ENCODE measurements at places on chromosomes 12 and 14.
A peak's percentile ranks its signal among the peaks of the same experiment; 100 is the strongest.

DNA sequence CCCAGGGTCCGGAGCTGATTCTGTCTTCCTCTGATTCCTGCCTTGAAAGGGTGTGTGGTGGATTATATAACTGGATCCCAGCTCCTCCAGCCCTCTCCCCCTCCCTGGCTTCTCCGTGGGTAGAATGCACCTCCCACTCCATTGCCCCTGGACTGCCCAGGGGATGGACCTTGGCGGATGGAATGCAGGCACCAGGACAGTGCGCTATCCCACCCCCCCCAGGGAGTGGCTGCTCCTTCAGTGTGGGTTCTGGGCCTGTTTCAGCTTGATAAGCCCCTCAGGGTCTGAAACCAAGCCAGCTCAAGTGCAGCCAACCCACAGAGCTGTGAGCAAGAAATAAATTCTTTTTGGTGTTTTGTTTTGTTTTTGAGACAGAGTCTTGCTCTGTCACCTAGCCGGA is 112.4 kb upstream of the TMEM132D start:
- DNase-seq, result no peak

- no peak for DNase-seq
Observed at GRCh38 chr12:9796971-9797370, 30.3 kb upstream of the KLRF1 start.

DNA sequence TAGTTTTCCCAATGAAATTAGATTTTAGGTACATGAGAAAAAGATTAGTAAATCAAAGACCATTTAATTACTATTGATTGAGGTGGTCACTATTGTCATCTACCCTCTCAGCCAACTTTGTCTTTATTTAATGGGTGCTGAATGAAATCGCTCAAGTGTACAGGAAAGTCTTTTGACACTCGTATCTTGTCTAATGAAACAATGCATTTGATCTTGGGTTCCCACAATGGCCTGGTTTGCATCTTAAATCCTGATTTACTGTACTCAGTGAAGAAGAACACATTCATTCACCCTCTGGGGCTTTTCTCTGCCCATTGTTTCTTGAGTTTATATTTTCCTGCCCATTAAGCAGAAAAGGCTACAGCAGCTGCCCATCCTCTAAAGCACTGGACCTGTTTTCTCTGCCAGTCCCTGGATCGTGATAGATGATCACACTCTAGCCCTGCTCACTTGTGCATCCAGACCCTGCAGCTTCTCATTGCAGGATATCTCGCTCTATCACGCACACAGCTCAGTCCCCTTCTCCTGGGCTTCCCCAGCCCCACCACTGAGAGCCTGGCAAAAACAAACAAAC is 1369.3 kb downstream of the AACS start:
- no peak for DNase-seq

DNA sequence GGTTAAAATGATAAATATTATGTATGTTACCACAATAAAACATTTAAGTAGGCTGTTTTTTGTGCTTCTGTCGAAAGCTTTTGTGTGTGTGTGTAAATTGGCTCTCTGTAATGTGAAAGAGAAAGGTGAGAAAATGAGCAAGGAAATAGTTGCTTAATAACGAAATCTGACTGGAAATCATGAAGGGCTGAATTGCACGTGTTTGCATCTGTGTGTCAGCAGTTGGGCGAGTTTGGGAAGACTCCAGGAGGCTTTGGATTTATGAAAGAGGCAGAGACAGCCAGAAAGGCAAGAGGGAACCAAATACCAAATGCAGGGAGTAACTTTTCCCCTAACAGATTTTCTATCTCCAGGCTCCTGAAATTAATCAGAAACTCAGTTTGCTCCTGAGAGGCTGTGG is 47.2 kb upstream of the PLEKHG3 start:
- DNase-seq, result no peak

GRCh38 chr14:92503756-92504491 is 9.7 kb upstream of the RIN3 start:
- no peak for DNase-seq

GRCh38 chr12:39692258-39692853 is 72.8 kb upstream of the ABCD2 start:
- DNase-seq, result no peak

DNA sequence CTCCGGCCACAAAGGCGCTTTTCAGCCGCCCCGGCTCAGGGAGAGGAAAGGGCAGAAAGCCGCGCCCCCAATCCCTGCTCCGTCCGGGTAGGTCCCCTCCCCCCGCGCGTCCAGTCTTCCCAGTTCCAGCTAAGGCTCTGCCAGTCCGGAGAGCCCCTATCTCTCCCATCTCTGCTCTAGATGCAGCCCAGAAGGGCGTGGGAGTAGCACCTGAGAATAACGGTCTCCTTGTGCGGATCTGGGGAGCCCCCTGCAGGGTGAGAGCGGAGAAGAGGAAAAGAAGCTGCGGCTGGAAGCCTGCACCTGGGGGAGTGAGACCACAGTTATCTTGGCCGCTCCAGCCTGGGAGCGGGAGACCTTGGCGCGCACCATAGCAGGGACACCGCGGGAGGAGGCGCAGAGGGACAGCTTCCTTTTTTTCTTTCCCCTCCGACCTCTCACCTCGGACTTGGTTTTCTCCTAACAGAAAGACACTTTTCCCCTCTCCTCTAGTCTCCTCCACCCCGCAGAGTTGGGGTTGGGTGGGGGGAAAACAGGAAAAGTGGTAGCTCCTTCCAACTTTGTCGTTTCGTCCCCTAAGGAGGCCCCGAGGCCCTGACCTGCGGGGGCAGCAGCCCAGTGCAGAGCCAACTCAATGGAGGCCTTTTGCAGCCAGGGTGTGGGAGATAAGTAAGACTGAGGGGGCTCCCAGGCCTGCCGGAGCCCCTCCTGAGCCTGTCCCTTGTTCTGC is 2.4 kb downstream of the DHH start:
- peak; percentile 56 for DNase-seq

- no peak for DNase-seq
Observed at GRCh38 chr12:1607940-1608712, 13.7 kb upstream of the FBXL14 start.

- no peak for DNase-seq
Observed at GRCh38 chr12:10012630-10013330, 2.4 kb downstream of the CLEC12B start.

DNA sequence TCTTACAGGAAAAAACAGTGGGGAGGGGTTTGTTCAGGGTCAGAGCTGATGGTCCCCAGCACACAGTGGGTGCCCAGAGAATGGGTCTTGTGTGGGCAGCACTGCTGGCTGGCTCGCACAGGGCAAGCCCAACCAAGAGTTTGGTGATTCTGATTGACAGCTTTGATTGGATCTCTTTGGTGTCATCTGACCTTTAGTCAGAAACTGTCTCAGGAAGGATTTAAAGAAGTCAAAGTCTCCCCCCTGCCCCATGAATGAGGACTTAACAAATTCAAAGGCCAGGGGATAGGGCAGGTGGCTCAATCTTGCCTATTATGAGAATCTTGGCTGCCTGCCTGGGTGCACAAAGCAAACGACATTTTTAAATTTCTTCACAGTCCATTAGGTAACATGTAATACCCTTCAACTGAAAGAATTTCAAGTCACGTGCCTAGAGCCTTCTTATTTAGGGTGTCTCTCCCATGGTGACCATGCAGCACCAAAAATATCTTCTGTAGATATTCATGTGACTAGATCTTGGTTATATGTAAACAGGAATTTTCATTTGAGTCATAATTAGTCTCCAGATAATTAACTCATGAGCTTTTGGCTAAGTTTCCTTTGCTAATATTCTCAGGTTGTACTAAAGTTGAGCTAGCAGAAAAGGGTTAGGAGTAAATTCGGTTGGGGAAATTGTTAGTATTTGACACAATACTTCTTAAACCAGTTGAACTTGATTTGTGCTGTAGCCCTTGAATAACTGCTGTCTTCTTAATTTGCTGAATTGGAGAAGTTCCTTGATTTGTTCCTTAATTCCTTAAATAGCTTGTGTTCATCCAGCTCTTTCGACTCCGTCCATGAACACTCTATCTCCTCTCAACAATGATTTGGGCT is 54.5 kb upstream of the HECTD1 start:
- no peak for DNase-seq

GRCh38 chr12:131591136-131591535 is 119.8 kb upstream of the SFSWAP start:
- no peak for DNase-seq

GRCh38 chr14:40599725-40600124 is 1007.0 kb upstream of the LRFN5 start:
- DNase-seq, result no peak

All from stimulated activated CD4-positive, alpha-beta T cell treated with anti-CD3 and anti-CD28 coated beads, Interleukin-15, amount 100 ng/mL, for 48 hours (primary cell).